ENCODE measurements at places on chromosomes 13 and 19. TPM values are rescaled to one million over a fixed set of nuclear protein-coding genes. Genes with fewer than 3 reads are reported as not detected.
A peak's percentile ranks its signal among the peaks of the same experiment; 100 is the strongest.

DNA sequence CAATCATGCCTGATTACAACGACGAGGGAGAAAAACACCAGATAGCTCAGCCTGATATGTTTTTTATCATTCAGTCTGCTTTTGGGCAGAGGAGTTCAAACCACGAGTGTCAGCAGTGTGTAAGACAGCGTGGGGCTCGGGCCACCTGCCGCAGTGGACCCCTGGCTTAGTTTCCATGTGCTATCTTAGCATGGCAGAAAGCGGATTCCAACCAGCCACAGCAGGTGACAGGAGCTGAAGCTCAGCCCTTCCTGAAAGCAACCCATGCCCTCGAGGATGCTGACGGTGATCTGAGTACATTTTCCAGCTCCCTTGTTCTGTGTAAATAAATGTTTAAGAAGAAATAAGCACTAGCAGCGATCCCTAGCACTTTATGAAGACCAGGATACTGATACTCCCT is 32.2 kb upstream of the MBNL2 start:
- H3K4me1 ChIP-seq, result no peaks in the 10 kb centered on the region
- DNase-seq, result no peak
- H3K27me3 ChIP-seq, result no peaks in the 10 kb centered on the region
- H3K4me3 ChIP-seq, result no peak overlapping the region
- no peaks in the 10 kb centered on the region for H3K36me3 ChIP-seq

DNA sequence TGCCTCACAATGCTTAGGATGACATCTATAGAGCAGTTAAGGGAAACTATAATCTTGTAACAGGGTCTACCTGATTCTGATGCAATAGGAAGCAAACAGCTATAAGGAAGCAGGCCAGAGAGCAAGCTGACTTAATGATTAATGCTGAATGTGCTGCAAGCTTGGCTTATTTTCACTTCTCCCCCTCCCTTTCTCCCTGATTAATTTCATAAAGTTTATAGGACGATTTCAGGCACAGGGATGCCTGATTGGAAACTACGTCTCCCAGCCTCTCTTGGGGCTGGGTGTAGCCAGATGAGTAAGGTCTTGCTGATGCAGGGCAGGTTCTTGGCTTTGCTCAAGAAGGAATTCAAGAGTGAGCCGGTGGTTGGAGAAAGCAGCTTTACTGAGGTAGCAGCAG is 82.8 kb upstream of the MRI1 start:
- H3K27me3 ChIP-seq, result no peaks in the 10 kb centered on the region
- H3K4me1 ChIP-seq, result no peaks in the 10 kb centered on the region
- no peak overlapping the region for H3K27ac ChIP-seq
- H3K4me3 ChIP-seq, result no peak overlapping the region

DNA sequence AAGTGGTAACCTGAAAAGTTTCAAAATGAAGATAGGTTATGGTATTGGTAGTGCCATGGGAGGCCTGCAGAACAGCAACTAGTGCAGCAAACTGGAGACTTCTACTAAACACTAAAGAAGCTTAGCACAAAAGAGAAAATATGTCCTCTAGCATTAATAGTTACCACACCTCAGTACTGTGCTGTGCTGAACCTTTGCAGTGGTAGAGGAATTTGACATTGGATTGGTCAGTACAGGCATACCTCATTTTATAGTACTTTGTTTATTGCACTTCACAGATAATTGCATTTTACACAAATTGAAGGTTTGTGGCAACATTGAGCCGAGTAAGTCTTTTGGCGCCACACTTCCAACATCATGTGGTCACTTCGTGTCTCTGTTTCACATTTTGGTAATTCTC is 40.4 kb downstream of the ZMYM2 start:
- H3K27me3 ChIP-seq, result no peaks in the 10 kb centered on the region
- H3K36me3 ChIP-seq, result no peaks in the 10 kb centered on the region
- H3K4me1 ChIP-seq, result no peaks in the 10 kb centered on the region
- no peak for DNase-seq

DNA sequence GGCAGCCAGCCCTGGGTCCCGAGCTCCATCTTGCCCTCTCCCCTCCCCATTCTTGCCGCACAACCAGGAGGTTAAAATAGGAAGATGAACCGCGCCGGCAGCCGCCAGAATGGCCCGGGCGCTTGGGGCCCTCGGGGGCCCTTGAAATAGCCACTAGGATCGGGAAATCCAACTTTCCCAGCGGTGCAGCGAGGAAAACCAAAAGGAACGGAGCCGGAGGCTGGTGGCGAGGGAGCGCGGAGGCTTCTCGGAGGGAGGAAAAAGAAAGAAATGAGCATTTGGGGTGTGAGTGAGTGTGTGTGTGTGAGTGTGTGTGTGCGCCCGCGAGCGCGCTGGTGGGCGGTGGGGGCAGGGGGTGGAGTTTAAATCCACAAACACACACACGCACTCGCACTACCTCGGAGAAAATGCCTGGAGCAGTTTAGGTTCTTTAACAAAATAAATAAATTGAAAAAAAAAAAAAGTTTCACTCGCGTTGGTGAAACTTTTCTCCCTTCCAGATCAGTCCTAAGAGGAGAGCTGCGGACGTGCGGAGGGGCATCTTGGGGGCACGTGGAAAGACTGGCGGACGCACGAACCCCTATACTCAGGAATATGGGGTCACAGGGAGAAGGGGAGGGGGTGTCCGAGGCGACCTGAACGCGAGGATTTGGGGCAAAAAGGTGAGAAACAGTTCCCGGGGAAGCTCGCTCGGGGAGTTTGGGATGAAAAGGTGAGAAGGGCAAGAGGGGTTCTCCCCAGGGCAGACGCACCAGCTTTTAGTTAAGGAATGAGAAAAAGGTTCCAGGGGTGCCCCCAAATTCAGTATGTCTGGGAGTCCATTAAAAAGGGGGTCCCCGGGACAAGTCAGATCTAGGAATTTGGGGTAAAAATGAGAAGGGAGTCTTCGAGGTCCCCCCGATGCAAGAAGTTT is 1.3 kb downstream of the RFX2 start:
- H3K36me3 ChIP-seq, result no peaks in the 10 kb centered on the region
- DNase-seq, result peak; percentile 64
- H3K4me1 ChIP-seq, result peaks cover 5% of the 10 kb centered on the region
- H3K4me3 ChIP-seq, result peak overlapping the region; percentile 57

DNA sequence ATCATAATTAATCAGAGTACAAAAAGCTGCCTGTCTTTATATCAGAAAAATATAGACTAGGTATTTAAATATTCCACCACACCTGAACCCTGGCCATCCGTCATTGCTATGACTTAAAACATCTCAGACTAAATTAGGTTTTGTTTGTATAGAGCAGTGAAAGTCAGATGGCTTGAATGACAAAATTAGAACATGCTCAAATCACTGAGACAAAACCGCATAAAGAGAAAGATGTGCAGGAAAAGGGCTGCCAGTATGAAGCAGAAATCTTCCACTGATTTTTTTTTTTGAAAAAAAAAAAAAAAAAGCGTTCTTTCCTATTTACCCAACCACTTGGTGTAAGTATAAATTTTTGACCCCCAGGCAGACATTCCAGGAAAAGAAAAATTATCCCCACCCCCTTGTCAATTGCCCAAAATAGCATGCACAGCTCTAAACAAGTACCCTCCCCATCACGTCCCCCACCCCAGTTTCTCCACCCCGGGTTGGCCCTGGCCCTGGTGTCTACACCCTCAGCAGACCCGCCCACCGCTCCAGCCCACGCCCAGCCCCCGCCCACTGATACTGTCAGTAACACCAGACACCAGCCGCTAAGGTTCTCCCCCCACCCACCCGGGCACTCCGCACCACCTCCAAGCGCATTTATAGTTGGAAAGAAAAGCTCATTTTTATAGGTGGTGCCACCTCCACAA is 118.6 kb downstream of the URI1 start:
- no peaks in the 10 kb centered on the region for H3K4me1 ChIP-seq
- no peak overlapping the region for H3K27ac ChIP-seq
- no peaks in the 10 kb centered on the region for H3K36me3 ChIP-seq

DNA sequence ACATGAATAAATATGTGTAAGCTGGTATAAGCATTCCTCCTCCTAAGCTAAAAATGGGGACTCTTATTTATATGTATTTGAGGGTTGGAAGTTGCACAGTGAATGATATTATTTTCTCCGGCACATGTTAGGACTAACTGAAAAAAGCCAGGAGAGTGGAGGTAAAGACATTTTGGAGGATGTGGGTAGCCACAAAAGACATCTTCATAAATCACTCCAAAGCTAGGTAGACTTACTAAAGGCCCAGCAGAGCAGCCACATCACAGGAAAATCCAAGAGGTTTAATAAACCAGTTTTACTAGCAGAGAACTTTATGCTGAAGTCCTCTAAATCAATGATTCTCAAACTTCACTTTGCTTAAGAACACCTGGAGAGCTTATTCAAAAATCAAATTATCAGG is 424.7 kb downstream of the KCTD12 start:
- no peaks in the 10 kb centered on the region for H3K27me3 ChIP-seq
- no peak overlapping the region for H3K4me3 ChIP-seq
- no peaks in the 10 kb centered on the region for H3K36me3 ChIP-seq
- no peak for DNase-seq

DNA sequence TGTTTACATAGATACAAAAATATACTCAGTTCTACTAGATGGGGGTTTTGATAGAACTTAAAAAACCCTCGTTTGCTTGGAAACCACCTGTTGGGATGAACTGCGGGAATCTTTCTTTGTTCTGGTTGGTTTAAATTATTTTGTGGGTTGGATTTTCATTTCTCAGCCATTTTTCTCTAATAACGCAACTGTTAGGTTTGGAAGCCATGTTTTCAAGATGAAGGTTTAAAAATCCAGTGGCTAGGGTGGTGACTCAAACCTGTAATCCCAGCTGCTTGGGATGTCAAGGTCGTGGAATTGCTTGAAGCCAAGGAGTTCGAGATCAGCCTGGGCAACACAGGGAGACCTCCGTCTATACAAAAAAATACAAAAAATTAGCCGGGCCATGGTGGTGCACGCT is 1.6 kb downstream of the URI1 start:
- no peaks in the 10 kb centered on the region for H3K4me1 ChIP-seq
- no peaks in the 10 kb centered on the region for H3K36me3 ChIP-seq
- H3K27me3 ChIP-seq, result no peaks in the 10 kb centered on the region
- DNase-seq, result no peak

GRCh38 chr19:42176990-42177685 is 40.3 kb downstream of the DEDD2 start:
- H3K4me3 ChIP-seq, result peak overlapping the region; percentile 15
- no peaks in the 10 kb centered on the region for H3K4me1 ChIP-seq
- H3K27ac ChIP-seq, result no peak overlapping the region
- peaks cover 44% of the 10 kb centered on the region for H3K27me3 ChIP-seq

- no peak for DNase-seq
- H3K4me3 ChIP-seq, result no peak overlapping the region
- H3K27ac ChIP-seq, result no peak overlapping the region
- H3K4me1 ChIP-seq, result no peaks in the 10 kb centered on the region
- H3K27me3 ChIP-seq, result no peaks in the 10 kb centered on the region
Observed at GRCh38 chr13:31894931-31895330, 136.6 kb upstream of the FRY start.

The EPS8L1 gene
- total RNA-seq, result 27.5 TPM

The SERPINE3 gene
- total RNA-seq, result not detected

The KIR3DL2 gene
- not detected for total RNA-seq

The PDE4C gene
- 2.1 TPM for total RNA-seq

The ZNF430 gene
- total RNA-seq, result 11.7 TPM
